ENCODE measurements at places on chromosomes 13 and 19.

DNA sequence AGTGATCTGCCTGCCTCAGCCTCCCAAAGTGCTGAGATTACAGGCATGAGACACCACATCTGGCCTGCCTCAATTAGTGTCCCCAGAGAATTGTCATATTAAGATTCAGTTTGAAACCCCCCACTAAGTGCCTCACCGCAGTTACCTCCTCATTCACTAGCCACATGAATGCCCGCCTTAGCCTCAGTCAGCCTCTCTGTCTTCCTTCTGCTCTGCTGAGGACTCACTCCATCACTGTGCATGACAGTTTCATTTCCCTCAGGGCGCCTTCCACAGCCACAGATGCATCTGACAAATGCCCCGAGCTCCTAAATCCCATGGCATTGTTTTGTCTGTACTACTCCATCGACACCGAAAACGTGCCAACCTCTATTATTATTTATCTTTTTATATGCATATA lies 23.3 kb downstream of the MIPEP start:
- DNase-seq = no peak

DNA sequence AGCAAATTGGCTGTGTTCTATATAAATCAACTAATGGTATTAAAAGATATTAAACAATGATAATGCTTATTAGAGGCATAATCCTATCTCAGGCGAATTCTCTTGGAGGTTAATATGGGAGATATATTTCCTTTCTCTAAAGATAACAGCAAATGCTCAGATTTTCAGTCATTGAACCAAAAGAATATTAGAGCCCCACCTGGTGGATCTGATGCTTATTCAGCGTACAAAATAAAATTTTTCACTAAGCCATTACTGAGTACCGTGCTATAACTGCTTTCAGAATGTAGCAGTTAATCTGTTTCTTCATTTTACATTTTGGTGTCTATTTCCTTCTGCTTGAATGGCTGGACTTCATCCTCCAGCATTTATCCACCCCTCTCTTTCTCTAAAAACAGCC lies 143.3 kb upstream of the IPO5 start:
- no peak for DNase-seq

DNA sequence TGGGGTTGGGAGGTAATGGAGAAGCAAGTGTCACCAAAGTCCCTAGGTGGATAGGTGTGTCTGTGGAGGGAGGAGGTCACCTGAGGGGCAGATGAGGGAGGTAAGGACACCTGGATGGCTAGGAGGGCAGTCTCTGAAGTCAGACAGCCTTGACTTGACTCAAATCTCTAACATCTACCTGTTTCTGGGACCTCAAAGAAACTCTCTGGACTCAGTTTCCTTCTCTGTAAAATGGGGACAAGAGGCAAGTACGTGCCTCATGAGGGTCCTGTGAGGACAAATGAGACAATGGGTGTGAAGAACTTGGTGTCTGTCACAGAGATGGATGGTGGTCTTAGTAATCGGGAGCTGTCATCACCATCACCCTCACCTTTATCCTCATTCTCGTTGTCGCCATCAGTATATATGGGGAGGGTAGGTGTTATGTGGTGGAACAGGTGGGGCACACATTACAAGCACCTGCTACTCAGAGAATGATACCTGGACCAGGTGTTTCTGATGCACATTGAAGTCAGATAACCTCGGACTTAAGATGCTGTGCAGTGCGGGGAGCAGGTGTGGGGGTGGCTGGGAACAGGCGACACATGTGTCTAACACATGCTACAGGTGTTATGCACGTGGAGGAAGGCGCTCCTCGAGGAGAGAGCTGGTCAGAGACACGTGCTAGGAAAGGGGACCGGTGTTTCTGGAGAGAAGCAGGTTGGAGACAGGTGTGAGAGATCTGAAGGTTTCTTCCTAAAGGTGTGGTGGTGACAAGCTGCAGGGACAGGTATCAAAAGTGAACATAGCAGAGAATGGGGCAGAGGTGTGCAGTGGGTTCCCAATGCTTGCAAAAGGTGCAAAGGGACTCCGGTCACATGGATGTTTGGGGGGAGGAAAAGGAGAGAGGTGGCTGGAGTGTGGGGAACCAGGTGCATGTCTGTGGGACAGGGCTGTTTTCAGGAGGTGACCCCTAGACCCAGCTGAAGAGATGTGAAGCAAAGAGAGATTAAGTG lies 3.8 kb downstream of the ERFL start:
- DNase-seq = no peak

- no peak for DNase-seq
These were observed 671.6 kb downstream of the DIAPH3 start for GRCh38 chr13:59492030-59492636.
